ENCODE measurements at places on chromosomes 11 and 22.

DNA sequence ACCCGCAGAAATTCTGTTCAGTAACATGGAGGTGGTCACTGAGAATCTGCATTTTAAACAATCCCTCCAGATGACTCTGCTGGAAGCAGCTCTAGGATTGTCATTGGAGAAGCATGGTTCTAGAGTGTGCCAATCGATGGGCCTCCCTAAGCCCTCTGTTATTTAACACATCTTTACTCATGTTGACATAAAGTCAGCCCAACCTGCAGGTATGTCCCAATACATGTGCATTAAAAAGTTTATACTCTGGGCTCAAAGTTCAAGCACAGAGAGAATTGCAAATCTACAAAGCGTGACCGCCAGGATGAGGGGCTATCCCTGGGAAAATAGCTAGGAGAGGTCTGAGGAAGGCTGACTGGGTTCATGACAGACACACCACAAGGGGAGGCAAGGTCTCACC is 116.4 kb downstream of the KIRREL3 start:
- DNase-seq = no peak

- no peak for DNase-seq
Observed at GRCh38 chr11:27358296-27358695, 4.7 kb downstream of the CCDC34 start.

DNA sequence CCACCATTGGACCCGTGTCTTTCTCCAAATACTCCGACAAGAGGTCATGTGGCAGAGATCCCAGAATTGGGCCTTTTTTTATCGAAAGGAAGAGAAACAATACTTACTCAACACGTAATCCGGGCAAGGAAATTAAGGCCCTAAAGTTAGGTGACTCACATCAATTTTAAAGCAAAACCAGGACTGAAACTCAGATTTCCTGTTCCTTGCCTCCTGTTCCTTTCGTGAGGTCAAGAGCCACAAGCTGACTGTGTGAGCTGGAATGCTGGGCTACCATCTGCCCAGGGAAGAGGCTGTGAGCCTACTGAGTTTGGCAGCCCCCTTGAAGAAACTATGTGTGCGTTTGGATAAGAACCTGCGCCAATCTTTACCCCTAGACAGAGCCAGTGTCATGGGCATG is 27.1 kb upstream of the MRGPRX2 start:
- no peak for DNase-seq

- DNase-seq = peak; percentile 81
Observed at GRCh38 chr22:36252754-36253522, at the start of gene APOL1. Gene APOL1, plus strand, starts transcription at chr22:36253133. Its CDS starts 1,823 bp downstream, at chr22:36254956.

DNA sequence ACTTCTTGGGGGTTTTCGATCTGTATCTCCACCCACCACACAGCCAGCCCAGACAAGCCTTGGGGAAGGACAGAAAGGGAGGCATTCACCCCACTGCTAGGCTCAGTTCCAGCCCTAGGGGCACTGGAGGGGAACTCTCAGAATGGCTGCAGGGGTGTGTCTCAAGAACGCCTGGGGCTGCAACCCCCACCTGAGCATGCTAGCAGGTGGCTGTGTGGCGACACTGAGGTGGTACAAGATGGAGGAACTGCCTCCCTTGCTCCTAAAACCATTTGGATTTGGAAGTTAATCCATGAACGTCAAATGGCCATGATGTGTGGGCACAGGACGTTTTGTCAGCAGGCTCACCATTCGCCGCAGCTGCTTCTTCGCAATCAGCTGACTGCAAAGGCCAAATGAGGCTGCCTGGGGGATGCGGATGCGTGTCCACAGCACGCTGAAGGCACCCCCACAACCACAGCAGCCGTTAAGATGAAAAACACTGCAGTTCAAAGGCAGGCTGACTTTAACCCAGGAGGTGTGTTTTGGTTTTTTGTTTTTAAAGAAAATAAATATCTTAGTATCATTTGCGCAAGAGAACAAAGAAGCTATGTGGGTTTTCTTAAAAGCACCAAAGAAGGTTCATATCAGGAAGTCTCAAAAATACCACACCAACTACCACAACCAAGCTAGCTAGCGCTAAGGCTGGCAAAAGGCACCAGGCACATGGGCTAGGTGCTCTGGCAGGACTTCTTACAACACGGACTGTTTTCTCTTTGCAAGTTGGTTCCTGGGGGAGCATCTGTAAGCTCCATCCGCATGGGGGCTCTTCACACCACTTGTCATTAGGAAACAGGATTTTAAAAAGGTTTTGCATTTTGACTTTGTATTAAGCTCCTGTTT is 22.2 kb upstream of the NAP1L4 start:
- peak; percentile 79 for DNase-seq

DNA sequence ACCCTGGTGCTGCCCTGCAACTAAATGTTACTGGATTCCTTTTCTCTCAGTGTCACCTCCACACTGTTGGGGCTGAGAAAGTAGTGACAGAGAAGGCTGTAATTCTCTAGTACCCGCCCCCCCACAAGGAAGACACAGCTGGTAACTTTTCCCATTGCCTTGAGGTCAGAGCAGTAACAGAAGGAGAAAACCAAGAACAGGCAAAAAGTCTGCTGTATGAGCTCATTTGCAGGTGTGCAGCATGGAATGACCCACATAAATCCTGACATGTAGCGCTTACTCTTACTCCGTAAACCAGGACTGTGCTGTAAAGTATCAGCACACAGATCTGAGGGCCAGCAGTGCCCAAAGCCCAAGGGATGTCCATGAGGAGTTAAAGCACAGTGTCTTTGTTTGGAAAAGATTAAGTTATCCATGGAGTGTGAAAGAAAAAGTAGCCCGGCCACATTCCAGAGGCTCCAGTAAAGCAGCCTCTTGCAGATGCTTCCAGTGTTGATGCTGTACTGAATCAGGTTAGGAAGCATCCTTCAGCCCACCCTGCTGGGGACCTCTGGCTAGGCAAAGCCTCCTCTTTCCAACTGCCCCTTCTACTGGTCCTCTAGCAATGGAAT is 120.7 kb downstream of the PLEKHA7 start:
- DNase-seq = no peak

DNA sequence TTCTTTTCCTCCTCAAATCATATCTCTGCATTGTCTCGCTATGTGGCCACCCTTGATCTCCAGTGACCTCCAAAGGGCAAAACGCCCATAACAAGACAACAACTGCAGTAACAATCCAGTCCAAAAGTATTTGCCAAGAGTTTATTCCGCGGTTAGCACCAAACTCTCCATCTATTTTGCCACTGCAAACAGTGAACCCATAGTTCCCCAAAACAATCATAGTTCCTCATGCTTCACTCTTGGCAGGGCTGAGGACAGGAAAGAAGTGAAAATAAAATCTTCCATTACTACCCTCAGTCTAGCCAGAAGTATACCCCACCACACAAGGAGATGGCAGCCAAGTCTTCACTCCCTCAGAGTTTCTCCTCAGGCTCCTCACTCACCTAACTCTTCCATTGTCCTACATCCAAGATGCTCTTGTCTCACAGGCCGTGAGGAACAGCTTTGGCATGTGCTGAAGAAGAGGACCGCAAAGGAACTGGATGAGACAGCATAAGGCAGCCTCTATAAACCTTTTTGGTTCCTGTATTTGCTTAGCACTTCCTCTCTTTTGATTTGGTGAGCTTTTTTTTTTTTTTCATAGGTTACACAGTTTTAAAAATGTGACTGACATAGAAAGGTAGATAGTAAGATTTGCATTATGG is at the start of gene LPXN:
Gene LPXN (minus strand): TSS at position 480 of the 644 bp plus-strand sequence. CDS start 84 bp downstream, at position 396.
- peak; percentile 79 for DNase-seq

DNA sequence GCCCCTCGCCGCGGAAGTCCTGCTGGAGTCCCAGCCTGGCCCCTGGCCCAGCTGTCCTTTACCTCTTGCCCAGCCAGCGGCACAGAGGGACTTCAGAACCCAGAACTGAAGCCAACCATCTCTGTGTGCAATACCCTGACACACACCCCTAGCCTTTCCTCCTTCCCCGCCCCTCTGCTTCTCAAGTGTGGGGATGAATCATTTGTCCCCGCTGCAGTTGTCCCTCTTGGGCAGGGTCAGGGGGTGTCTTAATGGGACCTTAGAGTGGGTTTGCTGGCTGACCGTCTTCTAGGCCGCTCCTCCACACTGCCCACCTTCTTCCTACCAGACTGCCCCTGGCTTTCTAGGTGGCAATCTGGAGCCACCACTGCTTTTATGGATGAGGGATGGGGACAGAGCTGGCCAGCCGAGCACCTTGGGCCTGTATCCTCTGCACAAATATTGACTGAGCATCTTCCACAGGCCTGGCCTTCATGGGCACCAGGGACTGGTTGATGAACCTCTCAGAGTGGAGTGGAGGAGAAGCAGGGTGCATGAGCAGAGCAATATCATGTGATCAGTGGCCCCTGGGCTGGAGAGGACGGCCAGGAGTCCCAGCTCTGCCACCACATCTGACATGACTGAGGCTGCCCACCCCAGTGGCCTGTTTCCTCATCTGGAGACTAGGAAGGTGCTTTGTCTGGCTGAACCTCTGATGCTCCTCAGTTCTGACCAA is 668 bp upstream of the CHST1 start:
- DNase-seq = no peak

GRCh38 chr11:69296890-69297786 is 3.2 kb downstream of the MYEOV start:
- DNase-seq = peak; percentile 83

DNA sequence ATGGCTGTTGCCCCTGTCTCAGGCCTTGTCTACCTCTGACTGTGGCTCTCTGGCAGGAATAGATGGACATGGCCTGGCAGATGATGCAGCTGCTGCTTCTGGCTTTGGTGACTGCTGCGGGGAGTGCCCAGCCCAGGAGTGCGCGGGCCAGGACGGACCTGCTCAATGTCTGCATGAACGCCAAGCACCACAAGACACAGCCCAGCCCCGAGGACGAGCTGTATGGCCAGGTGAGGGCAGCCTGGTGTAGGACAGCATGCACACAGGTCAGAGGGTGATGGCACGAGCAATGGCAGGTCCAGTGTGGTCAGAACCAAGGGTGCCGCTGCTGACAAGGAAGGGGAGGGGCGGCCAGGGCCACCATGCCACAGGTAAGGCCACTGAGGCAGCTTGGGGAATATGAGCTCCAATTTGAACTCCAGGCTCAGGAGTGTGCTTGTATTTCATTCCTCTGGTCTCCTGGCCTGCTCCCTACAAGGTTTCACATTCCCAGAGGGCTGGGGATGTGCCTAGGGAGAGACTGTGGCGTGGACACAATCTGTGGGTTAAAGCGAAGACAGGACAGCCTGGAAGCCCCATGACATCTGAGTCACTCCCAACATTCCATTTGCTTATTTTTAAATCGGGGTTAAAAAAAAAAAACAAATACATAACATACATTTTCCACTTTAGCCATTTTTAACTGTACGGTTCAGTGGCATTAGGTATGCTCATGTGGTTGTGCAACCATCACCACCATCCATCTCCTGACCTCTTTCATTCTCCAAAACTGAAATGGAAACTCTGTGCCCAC is 562 bp downstream of the FOLR3 start:
- DNase-seq = no peak

- no peak for DNase-seq
Observed at GRCh38 chr11:13883042-13883441, 79.5 kb upstream of the SPON1 start.

- peak; percentile 44 for DNase-seq
Observed at GRCh38 chr11:9264316-9265210, 587 bp downstream of the DENND5A start.

- no peak for DNase-seq
Observed at GRCh38 chr22:31812977-31813605, 59.3 kb downstream of the DEPDC5 start.

DNA sequence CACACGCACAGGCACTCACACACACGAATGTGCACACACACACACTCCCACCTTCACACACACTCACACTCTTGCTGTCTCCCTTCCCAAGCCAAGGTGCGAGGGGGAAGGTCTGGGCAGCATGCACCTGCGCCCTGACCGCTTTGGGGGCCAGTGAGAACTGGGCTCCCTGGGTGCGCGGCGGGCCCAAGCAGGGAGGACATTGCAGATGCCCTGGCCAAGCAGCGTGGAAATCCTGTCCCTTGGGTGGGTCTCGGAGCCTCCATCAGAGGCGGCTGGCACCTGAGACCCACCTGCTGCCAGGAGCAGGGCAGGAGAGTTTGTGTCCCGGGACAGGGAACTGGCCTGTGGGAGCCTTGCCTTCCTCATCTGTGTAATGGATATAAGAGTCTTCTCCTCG is 3.3 kb downstream of the CD81 start:
- DNase-seq = no peak

DNA sequence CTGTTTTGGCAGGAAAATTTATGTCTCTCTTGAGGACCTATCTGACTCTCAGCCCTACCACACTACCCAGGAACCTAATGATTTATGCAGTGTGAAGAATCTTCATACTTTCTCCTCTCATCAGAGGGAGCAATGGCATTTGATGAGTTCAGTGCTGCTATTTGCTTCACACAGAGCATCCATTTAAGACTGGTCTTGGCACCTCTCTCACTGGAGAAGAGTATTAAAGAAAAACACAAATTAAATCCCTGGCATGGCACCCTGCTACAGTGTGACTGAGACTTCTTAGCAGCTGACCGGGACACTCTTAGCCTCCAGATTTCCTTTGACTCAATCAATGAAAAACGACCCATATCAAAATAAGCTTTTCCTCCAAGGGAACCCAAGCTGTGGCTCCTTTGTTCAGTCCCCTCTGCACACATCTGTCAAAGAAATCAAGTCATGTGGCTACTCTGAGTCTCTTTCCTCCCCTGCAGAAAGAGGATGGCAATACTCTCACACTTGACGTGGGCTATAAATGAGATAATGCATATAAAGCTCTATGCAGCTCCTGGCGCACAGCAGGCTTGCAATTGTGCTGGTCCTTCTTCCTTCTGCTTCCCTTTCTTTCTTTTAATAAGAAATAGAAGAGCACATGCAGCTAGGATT is 186.1 kb upstream of the E2F8 start:
- no peak for DNase-seq

DNA sequence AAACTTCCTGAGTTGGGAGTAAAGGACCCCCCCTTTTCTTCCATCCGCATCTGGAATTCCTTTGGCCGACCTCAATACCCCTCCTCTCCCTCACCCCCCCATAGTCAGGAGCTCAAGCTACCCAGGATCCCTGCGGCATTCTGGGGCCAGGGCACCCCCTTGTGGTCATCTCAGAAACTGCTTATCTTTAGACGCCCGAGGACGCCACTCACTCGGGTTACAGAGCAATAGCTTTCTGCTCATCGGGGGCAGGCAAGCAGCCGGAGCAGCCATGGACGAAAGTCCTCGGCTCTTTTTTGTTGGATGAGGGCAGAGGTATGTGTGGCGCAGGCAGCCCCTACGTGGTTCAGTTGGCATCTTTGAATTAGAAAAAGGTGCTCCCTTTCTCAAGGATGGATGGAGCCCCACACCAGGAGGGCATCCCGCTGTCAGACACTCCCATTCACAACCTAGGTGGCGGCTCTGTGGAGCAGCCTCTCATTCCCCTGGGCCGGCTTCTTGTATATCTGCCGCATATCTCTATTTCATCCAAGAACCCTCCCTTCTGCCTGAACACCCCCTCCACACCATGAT is 2.3 kb downstream of the C1QTNF5 start:
- DNase-seq = peak; percentile 73

DNA sequence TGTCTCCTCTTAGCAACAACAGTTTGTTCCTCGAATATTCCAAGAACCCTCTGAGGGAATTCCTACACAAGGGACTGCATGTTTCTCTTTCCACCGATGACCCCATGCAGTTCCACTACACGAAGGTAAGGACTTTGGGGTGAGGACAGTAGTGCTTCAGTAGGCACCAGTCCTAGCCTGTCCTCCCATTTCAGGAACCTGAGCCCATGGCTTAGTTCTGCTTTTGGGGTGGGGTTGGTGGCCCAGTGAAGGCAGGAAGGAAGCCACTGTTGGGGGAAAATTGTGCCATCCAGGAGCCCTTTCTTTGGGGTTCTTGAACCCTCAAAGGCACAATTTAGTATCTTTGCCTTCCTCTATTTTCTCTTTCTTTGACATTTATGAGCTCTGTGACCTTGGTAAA is 38.2 kb downstream of the RNF141 start:
- DNase-seq = peak; percentile 47

GRCh38 chr22:28443526-28443876 is 236.1 kb downstream of the TTC28 start:
- no peak for DNase-seq

GRCh38 chr11:8732324-8732670 is 49.7 kb downstream of the RPL27A start:
- peak; percentile 42 for DNase-seq

Data from CD4-positive, alpha-beta T cell treated with Interleukin-4 for 1 hour (primary cell).